ENCODE measurements at places on chromosomes 13 and 19.

GRCh38 chr19:40421993-40422747 is 3.6 kb downstream of the SERTAD1 start:
- no peak for DNase-seq

DNA sequence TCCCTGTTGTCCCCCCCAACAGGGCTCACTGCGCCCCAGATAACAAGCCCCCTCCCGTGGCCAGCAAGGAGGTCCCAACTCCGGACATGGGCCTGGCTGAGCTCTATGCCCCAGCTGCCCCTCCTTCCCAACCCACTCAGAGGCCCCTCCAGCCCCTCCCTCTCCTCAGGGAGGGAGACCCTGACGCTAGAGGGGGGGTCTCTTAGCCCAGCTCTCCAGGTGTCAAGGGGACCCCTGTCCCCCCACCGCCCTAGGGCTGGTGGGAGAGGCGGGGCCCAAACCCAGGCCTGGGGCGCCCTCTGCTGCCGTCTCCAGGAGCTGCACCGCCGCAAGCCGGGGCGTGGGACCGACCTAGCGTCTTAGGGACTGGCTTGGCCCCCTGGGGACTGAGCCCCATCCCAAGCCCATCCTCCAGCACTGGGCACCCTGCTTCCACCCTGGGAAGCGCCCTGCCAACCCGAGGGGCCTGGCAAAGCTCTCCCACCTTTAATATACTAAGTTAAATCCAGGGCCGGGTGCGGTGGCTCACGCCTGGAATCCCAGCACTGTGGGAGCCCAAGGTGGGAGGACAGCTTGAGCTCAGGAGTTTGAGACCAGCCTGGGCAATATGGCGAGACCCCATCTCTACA is 1.4 kb downstream of the GRIN3B start:
- DNase-seq: peak; percentile 58

- no peak for DNase-seq
Observed at GRCh38 chr13:110062077-110062776, 244.7 kb downstream of the COL4A1 start.

DNA sequence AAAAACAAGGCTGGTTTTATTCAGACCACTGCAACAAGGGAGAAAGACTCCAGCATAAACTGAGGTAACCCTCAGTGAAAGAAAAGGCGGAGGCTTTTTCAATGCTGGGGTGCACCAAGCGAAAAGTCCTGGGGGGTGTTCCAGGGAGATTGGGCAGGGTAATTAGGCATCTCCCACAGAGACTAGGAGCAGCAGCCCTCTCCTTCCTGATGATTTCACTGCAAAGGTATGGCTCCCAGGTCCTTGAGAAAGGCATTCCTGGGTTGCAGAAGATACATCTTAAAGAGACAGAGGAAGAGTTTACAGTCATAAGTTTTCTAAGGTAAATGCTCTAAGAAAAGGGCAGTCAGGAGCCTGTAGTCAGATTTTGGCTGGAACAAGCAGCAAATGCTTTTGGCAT is 412.0 kb downstream of the FOXO1 start:
- DNase-seq: no peak

DNA sequence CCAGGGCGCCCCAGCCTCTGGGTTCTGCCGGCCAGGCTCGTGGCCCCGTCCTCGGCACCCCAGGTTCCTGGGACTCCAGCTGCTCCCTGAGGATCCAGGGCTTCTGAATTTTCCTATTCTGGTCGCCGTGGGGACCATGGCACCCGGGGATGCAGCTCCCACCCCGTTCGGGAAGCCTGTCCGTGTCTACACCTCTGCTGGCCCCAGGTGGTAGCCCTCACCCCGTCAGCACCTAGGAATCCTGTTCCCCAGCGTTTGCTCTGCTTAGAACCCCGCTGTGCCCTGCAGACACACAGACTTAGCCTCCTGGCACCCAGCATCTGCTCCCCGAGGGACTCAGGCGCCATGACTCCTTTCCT is 960 bp downstream of the PPFIA3 start:
- DNase-seq: no peak

DNA sequence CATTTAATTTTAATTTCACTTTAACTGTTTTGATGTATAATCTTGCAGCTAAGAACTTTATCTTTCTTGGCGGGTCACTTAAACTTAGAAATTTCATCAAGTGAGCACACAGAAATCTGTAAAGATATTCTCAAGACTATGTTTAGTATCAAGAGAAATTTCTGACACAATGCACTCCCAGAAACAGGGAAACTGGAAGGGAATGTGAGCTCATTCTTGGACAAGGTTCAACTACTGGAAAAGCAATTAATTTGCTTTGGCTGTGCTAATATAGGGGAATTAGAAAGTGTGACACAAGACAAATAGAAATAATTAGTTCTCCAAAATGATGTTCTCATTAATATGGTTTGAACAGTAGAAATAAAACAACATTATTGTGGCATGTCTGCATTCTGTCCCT is 402.3 kb downstream of the DACH1 start:
- no peak for DNase-seq

- no peak for DNase-seq
Observed at GRCh38 chr19:41808663-41809566, 12.5 kb downstream of the CEACAM3 start.

DNA sequence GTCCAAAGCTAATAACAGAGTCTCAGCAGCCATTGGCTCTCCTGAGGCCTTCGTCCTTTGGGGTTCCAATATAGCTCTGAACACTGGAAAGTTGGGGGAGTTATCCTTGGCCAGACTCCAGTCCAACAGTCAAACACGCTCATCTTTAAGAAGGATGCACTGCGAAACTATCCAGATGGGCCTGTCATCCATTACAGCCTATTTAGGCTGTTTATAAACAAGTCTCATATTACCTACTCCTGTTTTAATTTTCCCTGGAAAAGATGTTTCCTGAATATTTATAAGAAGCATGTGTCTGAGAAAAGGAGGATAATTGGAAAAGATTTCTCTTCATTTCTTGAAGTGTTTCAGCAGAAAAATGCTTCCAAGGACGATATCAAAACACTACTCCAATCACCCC is 170.7 kb downstream of the DCT start:
- DNase-seq: no peak

DNA sequence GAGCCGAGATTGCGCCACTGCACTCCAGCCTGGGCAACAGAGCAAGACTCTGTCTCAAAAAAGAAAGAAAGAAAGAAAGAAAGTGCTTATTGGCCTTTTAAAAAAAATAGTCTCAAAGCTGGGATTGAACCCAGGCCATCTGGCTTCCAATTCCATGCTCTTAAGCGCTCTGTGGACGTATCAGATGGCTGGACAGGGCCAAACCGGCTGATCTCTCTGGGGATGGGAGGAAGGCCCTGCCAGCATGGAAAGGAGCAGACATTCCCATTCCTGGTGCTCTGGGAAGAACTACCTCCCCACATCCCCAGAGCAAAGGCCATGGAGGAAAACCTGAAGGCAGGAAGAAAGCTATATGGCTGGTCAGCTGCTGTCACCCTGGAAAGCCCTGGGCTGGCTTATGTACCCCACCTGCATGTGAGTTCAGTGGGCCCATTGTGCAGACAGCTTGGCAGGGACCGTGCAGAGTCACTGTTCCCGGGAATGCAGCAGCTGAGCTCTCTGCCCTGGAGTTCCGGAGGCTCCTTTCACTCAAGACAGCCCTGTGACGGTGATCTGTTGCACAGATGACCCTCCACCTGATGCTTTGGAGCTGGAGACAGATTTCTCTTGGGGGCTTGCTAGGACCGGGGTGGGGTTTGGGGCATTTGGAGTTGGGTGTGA is 84.3 kb downstream of the SIPA1L3 start:
- DNase-seq: no peak

DNA sequence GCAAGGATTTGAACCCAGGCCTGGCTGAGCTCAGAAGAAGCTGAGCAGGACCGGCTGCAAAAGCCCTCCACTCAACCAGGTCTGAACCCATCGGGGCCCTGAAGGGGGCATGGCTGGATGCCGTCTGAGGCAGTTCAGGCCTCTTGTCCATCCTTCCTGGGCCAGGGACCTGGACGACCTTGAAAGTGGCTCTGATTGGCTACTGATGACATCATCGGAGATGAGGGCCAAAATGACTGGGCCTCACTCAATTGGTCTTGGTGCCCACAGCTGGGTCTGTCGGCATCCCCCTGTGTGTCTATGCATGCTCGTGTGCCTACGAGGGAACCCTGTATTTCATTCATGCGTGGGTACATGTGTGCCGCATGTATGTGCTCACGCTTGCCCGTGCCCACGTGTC is 71.8 kb downstream of the PTPRS start:
- no peak for DNase-seq

DNA sequence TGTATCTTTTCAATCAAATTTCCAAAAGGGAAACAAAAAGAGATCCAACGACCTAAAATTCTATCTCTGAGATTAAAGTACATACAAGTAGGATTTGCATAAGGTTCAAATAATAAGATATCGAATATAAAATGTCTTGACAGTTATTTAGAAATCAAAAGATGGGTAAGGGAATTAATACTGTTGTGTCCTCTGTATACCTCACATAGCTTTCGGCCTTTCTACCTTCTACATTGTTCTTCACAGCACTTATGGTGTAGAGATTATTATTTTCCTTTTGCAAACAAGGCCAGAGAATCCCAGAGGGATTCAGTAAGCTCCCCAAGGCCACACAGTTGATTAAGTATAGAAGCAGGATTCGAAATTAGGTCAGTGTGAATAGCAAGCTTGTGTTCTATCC is 403.6 kb downstream of the SPRY2 start:
- DNase-seq: no peak

- DNase-seq: no peak
Observed at GRCh38 chr13:35699825-35700510, 223.5 kb upstream of the MAB21L1 start.

DNA sequence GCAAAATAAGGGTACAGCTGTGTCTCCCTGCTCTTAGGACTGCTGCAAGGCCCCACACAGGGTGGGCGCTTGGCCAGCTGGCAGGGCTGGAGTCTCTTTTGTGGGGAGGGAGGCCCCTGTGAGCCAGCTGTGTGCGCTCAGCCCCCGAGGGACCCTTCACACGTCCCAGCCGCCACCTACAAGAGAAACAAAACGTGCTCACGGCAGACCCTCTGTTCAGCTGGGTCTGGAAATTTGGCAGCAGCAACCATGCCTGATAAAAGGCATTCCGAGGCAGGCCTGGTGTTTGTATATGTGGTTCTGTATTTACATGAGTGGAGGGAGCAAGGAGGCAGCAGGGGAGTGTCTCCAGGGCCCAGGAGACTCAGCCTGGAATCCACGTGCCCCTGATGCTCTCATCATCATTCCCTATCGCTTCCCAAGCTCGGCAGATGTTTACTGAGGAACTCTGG is 49.7 kb downstream of the CRTC1 start:
- no peak for DNase-seq

- DNase-seq: no peak
Observed at GRCh38 chr13:100986571-100986970, 312.0 kb upstream of the TMTC4 start.

DNA sequence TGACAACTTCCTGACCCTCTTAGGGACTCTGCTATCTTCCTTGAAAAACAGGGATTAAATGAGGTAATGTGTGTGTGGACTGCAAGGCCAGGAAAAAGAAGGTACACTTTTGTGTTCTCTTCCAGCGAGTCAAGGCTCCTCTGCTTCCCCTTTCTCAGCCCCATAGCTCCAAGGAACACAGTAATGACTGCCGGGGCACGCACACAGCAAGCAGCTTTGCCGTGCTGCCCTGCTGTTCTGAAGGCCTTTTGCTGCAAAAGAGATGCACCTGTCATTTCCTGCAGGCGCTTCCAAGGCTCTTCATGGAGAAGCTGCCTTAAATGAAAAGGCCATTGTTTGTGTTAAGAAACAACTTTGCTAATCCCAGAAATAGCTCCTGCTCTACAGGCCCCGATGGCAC is 84.6 kb downstream of the CYSLTR2 start:
- no peak for DNase-seq

- DNase-seq: peak; percentile 56
Observed at GRCh38 chr19:1512671-1513498, at the start of gene ADAMTSL5. TSS of gene ADAMTSL5 (minus strand) at chr19:1513019. CDS start at chr19:1510943, 2,076 bp downstream.

- DNase-seq: no peak
Observed at GRCh38 chr13:73579574-73580274, 520.9 kb downstream of the KLF5 start.

DNA sequence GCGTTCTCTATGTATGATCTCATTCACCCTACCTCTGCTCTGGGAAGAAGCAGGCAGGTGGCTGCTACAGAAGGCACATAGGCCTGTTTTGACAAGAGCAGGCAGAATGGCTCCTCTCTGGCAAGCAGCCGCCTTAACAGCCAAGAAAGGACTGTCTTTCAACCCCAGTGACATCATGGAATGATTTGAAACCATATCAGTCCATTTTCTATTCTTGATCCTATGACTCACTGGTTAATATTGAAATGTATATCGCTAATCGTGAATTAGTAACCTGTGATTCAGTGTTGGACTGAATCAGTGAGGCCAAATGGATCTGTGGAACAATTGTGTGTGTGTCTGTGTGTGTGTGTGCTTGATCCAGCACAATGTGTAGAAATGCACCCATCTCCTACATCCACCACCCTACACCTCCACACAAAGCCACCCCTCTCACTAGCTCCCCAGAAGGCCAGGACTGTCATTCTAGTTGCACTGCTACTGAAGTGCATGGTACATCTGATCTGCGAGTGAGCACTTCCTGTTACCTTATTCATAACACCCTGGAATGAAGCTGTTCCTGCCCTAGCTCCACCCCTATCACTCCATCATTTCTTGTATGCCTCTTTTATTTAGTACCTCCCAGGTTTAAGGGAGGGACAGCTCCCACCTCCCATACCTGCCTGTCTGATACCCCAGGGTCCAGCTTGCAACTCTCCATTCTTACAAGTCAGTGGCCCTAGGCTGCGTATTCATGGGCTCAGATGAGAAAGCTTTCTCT is 460.0 kb downstream of the FOXO1 start:
- no peak for DNase-seq

DNA sequence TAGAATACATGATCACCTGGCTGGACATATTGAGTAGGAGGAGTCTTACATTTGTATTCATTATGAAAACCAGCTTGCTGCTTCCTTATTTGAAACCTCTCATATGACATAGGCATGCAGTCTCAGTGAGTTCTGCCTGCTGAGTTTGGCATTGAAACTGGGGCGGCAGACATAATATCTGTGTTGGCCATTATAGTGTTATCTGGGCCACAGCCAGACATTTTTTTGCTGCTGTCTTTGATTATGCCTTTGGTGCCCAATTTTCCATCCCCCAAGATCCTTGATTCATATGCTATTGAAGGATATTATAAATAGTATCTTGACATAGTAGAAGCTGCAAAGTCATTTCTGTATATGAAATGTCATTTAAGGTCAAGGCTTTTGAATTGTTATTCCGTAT is 15.8 kb downstream of the FREM2 start:
- no peak for DNase-seq

DNA sequence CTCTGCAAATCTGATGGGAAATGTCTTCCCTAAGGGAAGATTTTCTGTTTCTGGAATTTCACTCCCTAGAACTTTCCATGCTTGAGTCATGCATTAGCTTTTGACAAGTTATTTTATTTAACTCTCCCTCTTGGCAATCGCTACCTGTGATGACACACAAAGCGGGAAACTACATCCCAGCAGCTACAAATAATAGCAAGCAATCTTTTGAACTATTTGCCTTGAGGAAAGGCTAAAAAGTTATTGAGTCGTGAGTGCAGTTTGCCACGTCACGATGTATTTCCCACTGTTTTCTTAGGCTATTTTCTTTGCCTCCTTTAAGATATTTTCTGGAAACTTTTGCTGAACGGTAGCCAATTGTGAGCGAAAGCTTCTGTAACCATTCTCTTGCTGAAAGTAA is 353.3 kb upstream of the HTR2A start:
- DNase-seq: no peak
